Brain (organoid and tissue), 16 donors: ENCODE measurements at places on chromosomes 4 and X. TPM values are rescaled to one million over a fixed set of nuclear protein-coding genes. Genes with fewer than 3 reads are reported as not detected.

The CT45A2 gene
- polyA plus RNA-seq = not detected

The GAGE12J gene
- polyA plus RNA-seq = not detected

The ARSJ gene
- 0.27 TPM for polyA plus RNA-seq

- DNase-seq = no peak
Observed at GRCh38 chr4:6123976-6124375, 76.4 kb downstream of the JAKMIP1 start.

DNA sequence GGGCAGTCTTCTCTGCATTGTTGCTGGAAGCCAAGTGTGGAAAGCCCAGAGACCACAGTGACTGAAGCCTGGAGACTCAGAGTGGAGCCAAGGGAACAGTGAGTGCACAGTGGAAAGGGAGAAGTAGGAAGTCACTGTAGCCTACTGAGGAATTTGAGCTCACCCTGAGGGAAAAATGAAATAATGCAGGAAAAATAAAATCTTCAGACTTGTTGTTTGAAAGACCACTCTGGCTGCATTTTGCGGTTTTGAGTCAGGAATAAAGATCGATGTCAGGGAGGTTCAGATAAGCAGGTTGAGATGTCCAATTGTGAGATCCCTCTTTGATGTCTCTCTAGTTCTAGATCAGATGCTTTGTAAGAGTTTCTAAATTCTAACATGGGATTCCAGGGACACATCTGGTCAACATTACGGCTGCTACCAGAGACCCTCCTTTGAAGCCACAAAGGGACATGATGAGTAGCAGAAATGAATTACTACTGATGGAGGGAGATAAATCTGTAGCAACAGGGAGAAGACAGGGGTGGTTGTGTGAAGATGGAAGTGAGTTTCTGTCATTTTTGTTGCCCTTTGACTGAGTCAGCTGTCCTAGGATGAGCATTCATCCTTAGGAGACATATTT lies 8.4 kb downstream of the ADH4 start:
- DNase-seq = no peak

- no peak for DNase-seq
Observed at GRCh38 chr4:126130215-126130614, 815.5 kb downstream of the FAT4 start.

- no peak for DNase-seq
Observed at GRCh38 chr4:12926189-12927066, 557.7 kb downstream of the RAB28 start.

- DNase-seq = no peak
Observed at GRCh38 chr4:99252746-99253145, 33.7 kb upstream of the ADH6 start.

DNA sequence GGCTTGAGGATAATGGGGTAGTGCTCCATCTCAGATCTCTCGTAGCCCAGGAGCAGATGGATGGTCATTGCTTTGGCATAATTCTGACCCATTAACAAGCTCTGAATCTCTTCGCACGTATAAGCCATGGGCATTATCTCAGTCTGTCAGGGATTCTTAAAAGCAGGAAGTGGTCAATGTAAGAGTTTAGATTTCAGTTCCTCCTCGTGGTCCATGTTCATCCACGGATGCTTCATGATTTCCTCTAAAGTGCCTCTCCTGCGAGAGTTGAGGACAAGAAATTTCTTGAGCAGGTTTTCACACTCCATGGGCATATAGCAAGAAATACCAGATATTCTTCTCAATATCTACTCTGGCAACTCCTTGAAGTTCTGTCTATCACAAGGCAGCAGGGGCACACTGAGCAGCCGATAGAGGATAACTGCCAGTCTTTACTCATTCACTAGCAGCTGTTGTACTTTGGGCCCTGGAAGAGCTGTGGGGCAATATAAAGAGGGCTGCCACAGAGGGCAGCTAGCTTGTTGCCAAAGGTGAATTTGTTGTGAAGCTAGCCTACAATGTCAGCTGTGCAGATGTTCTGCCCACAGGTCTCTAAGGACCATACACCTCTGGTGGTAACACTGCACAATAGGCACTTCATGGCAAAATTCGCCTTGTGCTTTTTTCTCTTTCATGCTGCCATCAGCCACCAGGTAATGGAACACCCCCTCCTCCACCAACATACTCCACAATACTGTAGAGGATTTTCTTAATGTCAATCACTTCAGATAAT lies 52.0 kb upstream of the WDR17 start:
- DNase-seq = no peak

DNA sequence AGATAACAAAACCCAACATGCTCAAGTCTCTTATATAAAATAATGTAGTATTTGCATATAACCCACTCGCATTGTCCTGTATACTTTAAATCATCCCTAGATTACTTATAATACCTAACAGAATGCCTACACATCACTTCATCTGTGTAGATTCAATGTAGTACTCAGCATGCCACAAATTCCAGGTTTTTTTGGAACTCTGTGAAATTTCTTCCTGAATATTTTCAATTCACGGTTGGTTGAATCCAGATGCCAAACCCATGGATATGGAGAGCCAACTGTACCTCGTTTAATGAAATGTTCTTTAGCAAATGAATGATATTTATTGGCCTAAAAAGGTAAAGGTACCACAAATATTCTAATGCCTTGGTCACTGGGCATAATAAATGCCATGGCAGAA lies 24.8 kb downstream of the CCNI start:
- no peak for DNase-seq

DNA sequence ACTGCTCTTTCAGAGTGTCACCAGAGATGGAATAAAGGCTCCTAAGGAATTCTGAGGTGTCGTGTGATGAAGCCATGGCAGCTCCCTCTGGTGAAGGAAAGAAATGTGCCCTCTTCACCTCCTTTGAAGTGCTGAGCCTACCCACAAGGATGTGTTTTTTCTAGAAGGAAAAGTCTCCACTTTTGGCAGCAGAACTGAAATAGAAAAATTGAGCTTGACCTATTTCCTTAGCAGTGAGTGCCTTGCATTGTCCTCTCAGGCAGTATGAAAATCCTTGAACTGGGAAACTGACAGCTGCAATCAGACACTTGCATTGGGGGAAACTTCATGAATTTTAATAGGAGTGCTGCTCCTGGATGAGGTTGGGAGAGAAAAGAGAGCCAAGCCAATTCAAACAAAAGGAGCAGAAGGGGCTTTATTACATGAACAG lies 95.2 kb downstream of the DCLK2 start:
- peak; percentile 88 for DNase-seq

- DNase-seq = peak; percentile 58
Observed at GRCh38 chrX:109886122-109886761, 116.7 kb upstream of the TMEM164 start.
